ENCODE measurements at places on chromosomes 12 and 14.

GRCh38 chr12:117980616-117981015 lies 11.8 kb upstream of the KSR2 start:
- DNase-seq: no peak

GRCh38 chr12:76014007-76014406 lies 17.6 kb downstream of the PHLDA1 start:
- no peak for DNase-seq

DNA sequence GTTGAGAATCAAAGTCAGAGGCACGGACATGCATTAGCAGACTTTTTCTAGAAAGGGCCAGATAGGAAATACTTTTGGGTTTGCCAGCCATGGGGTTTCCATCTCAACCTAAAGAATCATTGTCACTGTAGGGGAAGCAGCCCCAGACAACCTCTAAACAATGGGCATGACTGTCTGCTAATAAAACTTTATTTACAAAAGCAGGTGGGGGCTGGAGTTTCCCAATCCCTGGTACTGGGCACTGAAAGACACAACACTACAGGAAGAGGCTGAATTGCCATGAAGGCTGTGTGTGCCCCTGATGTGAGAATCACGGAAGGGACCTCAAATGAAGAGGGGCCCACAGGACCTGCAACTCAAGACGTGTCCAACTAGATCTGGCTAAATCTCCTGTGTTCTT lies 62.0 kb upstream of the GPR68 start:
- DNase-seq: no peak

GRCh38 chr14:36655571-36655962 lies 6.1 kb upstream of the PAX9 start:
- DNase-seq: no peak

DNA sequence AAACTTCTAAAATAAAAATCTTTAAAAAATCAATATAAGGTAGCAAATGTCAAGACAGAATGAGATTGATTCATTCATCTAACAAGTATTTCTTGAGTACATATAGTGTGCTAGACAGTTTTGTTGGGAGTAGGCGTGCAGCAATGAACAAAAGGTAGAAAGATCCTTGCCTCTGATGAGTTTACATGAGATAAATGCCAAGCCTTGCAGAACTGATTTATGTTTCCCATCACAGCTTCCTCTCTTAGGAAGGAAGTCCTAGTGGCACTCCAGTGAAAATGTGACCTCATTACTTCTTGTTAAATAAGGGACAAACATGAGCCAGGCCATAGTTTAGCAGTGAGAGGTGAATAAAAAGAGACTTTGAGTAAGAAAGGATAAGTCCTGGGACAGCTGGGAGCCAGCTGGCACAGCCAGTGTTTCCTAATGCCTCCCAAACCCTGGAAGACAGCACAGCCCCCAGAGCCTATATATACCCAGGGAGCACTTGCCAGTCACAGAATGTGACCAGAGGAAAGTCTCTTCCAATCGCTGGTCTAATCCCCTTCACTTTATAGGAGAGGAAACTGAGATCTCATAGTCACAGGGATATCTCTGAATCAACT lies 4.7 kb upstream of the COCH start:
- no peak for DNase-seq

GRCh38 chr12:22283006-22283506 lies 51.5 kb downstream of the ST8SIA1 start:
- DNase-seq: peak; percentile 91

DNA sequence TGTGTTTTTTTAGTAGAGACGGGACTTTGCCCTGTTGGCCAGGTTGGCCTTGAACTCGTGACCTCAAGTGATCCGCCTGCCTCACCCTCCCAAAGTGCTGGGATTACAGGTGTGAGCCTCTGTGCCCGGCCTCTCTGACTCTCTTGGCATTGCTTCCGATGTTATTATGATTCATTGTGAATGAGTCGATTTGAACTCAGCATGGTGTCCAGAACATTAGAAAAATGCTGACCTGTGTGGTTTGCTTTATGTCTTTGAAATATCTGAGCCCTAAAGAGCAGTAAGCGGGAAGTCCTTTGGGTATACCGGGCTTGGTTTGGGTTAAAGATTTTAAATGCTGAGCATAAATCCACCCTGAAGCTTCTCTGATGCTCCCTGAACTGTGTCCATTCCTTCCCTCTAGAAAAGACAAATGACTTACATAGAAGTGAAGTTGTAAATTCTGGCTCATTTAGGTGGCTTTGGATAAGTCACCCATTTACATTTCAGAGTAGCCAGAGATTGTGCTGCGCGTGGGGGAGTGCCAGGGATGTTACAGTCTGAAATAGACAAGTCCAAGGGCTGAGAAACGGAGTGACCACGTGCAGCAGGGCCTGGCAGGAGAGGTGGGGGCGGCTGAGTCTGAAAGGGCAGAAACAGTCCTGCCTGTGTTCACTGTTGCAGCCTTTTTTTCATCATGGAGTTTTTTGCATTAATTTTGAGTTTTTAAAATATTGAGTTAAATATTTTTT lies 39.6 kb downstream of the SLC15A4 start:
- DNase-seq: peak; percentile 4

GRCh38 chr14:54350203-54350602 lies 46.6 kb upstream of the CDKN3 start:
- no peak for DNase-seq

- peak; percentile 75 for DNase-seq
Measured at GRCh38 chr14:89330236-89331002, 86.6 kb downstream of the FOXN3 start.

DNA sequence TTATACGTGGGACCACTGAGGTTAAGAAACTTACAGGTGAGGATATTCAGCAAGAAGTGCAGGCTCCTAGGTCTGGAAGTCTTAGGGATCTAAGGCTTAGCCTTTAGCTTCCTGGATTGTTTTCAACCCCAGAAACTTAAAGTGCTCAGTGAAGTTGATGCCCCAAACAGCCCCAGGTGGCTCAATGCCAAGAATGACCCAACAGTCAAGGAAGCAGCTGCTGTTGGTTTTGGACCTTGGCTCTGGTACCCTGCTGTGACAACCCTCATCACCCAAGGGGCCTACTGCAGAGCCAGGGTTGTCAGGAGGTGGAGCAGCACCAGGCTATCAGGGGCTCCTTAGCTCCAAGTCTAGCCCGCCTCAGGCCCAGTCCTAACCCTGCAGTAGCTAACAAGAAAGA lies 36.8 kb downstream of the VDR start:
- peak; percentile 34 for DNase-seq

DNA sequence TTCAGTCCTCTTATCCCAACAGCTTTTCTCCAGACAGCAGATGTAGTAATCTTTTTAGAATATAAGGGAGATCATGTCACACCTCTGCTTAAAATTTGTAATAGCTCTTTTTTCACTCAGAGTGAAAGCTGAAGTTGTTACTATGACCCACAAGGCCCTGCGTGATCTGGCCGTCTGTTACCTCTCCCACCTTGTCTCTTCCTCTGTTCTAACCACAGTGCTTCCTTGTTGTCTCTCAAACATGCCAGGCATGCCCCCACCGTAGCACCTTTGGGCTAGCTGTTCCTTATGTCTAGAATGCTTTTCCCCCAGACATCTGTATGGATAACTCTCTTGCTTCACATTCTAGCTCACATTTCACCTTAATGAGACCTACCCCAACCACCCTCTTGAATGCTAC lies 6.5 kb downstream of the NECAP1 start:
- DNase-seq: no peak

GRCh38 chr12:92554158-92555073 lies 148.4 kb upstream of the PLEKHG7 start:
- no peak for DNase-seq

DNA sequence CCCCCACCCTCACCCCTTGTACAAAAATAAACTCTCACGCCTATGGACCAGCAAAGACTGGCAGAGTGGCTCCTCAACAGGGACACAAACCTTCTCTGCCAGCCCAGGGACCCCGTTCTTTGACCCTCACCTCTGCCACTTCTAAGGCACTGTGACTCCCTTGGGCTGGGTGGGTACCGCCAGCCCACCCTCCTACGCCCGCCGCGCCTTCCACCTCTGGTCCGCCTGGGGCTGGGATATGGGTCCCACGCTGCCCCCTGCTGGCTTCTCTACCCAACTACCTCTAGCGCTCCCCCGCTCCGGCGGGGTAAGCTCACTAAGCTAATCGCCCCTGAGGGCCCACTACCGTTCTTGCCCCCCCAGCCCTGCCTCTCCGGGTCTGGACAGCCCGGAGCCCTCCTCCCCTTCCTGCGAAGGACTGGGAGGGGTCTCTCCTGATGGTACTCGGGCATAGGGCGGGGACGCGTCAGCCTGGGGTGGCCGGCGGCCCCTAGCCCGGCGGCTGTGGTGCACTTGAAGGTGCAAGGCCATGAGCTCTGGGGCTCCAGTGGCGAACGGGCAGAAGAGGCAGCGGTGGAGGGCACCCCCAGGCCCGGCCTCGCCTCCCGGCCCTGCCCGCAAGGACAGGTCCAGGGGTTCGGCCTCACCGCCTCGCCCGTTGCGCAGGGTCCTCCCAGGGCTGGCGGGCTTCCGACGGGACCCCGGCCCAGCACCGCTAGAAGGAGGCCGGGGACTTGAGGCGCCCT lies 8.1 kb downstream of the ZNF219 start:
- DNase-seq: no peak

GRCh38 chr12:127515941-127516340 lies 751.0 kb upstream of the TMEM132C start:
- no peak for DNase-seq

- peak; percentile 72 for DNase-seq
Measured at GRCh38 chr12:101414533-101415119, 7.1 kb upstream of the ARL1 start.

GRCh38 chr14:28294834-28295440 lies 471.6 kb upstream of the FOXG1 start:
- DNase-seq: peak; percentile 78

DNA sequence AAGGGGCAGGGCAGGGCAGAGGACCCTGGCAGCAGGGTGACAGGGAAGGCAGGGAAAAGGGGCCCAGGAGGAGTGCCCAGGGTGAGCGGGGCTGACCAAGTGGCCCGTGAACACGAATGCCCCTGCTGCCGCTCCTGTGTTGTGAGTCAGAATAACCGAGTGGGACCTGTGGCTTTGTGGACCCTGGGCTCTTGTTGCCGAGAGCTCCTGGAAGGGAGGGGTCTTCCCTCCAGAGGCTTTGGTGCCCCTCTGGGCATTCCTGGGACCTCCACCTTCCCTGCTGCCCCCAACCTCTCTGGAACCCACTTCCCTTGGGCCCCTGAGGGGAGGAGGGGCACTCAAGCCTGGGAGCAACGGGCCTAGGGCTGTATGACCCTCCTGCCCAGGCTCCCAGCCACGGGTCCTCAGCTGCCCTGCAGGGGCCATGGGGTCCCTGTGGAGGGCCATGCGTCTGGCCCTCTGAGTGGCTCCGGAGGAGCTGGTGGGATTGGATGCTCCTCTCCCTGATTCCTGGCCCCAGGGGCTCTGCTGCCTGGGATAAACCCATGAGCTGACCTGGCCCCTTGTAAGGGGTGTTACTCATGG lies 319.4 kb downstream of the TMEM121 start:
- DNase-seq: no peak

DNA sequence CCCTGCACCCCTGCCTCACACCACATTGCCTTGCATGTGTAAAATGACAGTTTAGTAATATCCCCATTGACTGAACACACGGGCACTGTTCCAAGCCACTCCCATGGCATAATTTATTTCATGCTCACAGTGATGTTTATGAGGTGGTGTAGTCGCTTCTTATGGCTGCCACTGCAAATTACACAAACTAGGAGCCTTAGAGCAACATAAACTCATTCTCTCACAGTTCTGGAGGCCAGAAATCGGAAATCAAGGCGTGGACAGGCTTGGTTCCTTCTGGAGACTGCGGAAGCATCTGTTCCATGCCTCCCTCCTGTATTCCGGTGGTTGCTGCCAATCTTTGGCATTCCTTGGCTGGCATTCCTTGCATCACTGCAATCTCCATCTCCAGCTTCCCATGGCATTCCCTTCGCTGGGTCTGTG lies 97.3 kb downstream of the RIN3 start:
- DNase-seq: no peak

DNA sequence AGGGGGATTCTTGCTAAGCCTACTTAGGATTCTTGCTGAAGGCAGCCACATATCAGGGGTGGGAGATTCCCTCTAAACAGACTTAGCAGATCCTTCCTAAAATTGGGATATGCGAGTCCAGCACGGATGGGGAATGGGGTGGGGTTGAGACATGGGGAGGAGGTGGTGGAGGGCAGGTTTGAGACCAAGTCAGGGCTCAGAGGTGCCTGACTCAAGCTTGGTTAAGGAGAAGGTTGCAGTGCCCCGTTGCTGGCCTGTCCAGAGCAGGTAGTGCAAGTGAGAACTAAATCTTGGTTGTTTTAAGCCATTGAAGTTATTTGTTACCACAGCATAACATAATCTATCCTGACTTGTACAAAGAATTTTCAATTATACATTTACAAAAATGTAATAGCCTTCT lies 359.7 kb downstream of the AACS start:
- no peak for DNase-seq

- DNase-seq: no peak
Measured at GRCh38 chr12:132493482-132494178, 3.7 kb downstream of the FBRSL1 start.

DNA sequence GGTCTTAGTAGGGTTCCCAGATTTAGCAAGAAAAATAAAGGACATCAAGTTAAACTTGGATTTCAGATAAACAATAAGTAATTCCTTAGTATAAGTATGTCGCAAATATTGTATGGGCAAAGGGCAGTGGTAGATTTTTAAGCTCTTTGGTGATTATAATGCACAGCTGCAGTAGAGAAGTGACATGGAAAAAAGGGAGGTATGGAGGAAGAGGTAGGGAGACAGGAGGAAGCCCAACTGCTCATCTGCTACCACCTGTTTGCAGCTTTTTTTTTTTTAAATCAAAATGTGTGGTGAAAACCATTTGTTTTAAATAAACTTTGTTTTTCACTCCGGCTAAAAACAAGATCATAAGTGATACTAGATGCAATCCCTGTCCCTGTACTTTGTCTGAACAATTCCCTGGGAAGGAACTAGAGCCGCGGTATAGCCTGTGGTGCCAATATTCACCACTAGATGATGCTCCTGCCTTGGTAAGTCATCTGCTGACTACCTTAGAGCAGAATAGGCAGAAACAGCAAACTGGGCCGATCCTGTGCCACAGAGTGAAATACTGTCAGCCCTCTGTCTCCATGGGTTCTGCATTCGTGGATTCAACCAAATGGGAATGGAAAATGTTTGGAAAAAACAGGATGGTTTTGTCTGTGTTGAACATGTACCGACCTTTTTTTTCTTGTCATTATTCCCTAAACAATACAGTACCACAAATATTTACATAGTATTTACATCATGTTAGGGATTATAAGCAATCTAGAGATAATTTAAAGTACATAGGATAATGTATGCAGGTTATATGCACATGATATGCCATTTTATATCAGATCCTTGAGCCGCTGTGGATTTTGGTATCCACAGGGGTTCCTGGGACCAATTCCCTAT lies 62.4 kb upstream of the PLBD1 start:
- peak; percentile 84 for DNase-seq

- DNase-seq: no peak
Measured at GRCh38 chr14:90398841-90399540, 2.2 kb downstream of the CALM1 start.

DNA sequence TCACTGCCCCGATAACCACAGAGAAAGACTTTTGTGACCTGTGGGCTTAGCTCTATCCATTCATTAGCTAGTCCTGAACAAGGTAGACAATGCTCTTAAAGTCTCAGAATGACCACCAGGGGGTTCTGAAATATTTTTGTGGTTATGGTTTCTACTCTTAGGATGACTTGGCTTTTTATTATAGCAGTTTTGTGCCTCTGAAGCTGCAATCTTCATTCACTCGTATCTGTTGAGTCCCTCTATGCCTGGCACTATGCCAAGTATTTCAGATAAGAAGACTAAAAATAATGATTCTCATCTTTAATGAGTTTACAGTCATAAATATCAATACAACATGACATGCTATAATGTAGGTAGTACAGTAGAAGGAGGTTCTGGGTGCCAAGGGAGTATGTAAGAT lies 130.8 kb upstream of the TRHDE start:
- no peak for DNase-seq
